ENCODE measurements at places on chromosomes 7 and 10.
A peak's percentile ranks its signal among the peaks of the same experiment; 100 is the strongest.

GRCh38 chr10:112095731-112096130, 87.8 kb downstream of the GPAM start:
- no peak for DNase-seq

DNA sequence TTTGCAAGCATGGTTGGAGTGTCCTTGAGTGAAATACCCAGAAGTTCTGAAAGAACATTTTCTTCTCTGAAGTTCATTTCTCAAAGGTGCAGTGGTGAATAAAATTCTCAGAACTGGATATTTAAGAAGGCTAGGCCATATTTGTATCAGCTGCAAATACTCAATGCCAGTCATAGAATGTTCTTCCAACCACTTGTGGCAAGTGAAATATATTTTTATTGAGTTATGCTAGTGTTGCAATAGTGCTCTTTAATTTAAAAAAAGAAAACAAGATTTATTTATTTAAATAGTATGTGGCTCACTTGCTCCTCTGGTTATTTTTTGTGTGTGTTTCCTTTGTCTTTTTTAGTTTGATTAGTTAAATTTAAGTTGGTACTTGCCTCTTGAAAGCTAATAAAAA, 64.5 kb downstream of the PALS2 start:
- no peak for DNase-seq

DNA sequence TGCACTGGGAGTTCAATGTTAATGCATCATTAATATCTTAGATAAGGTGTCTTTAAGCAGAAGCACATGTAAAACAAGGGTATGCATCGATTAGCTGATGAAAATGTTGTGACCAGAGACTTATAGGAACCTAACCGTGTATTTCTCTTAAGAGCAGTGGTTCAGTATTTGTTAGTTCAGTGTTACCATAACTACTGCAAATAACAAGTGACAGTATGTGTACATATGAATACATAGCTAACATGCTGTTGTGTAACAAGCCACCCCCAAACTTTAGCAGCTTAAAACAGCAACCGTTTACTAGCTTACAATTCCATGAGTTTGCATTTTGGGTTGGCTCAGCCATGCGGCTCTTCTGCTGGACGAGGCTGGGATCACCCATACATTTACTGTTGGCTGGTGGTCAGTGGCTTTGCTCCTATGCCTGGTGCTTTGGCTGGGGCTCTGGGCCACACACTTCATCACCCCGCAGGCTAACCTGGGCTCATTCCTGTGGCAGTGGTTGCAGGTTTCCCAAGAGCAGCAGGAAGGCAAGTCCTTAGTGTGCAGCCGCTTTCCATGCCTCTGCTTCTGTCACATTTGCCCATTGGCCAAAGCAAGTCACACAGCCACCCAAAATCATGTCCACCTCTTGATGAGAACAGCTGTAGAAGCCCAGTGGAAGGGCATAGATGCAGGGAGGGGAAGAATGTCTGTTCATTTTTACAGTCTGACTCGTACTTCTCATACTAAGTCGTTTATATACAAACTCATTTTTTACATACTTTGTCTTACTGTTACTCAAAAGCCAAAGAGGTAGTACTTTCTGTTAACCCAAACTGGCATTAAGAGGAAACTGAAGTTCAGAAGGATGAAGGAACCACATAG, 103.3 kb upstream of the GATA3 start:
- DNase-seq = no peak

- DNase-seq = no peak
These were observed 613.9 kb downstream of the TNS3 start for GRCh38 chr7:46968003-46968402.

DNA sequence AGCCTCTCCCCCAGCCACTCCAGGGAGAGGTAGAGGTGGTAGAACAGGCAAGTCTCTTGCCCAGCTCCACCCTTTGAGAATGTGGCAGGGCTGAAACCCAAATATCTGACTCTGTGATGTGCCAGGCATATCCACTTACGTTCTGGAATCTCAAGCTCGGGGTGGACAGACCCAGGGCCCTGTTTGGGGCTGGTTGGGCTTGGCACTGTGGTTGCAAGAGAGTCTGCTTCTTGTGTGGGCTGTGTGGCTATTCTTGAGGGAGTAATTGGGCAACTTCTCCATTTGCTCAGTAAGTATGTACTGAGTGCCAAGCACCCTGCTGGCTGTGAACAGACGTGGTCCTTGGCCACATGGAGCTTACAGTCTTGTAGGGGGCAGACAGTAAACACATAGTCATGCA, 4.7 kb downstream of the UBTD1 start:
- no peak for DNase-seq

DNA sequence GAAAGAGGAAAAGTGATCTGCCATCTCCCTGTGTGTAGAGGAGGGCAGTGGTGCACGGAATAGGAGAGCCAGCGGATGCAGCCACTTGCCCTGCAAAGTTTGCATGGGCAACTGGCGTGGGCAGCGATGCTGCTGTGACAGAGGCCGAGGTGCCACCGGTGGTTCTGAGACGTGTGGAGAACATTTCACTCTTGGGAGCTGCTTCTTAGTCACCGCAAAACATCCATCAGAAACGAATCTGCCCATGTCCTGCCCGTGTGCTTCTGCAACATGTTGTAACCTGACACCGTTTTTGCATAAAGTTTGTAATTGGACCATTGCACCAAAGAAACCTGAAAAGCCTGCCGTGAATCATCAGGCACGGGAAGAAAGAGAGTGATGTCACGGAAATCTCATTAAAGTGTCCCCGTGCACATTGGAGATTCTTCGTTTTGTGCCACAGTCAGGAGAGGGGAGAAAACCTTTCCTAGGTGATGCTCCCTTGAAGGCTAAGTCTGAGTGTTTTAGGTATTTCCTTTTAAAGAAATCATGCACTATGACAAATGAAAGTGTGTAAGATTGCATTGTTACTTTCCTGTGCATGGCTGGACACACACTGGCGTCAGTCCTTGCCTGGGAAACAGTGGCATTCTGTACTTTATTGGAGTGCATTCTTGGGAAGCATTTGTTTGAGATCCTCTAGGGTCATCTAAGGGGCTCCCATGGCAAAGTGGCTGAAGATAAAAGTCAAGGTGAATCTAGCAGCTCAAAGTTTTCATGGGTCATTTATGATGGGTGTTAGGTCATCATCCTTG, 302.6 kb downstream of the KLF6 start:
- no peak for DNase-seq

DNA sequence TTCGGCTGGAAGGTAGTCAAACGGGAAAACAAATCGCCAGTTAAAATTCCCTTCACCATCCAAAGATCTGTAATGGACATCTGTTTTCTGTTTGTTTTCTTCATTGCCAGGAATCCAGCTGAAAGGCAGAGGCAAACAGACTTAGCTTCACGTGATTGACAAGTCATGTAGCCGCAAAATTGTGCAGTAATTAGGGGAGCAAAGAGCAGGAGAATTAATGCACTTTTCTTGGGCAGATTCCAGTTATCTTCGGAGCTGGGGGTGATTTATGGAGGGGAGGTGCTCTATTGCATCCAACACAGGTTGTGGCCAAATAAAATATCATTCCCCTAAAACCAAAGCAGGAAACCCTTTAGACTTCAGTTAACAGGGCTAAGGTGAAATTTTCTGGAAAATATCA, 162.2 kb downstream of the MYOF start:
- DNase-seq = no peak

- no peak for DNase-seq
These were observed 43.0 kb downstream of the SLC25A40 start for GRCh38 chr7:87833130-87833529.

DNA sequence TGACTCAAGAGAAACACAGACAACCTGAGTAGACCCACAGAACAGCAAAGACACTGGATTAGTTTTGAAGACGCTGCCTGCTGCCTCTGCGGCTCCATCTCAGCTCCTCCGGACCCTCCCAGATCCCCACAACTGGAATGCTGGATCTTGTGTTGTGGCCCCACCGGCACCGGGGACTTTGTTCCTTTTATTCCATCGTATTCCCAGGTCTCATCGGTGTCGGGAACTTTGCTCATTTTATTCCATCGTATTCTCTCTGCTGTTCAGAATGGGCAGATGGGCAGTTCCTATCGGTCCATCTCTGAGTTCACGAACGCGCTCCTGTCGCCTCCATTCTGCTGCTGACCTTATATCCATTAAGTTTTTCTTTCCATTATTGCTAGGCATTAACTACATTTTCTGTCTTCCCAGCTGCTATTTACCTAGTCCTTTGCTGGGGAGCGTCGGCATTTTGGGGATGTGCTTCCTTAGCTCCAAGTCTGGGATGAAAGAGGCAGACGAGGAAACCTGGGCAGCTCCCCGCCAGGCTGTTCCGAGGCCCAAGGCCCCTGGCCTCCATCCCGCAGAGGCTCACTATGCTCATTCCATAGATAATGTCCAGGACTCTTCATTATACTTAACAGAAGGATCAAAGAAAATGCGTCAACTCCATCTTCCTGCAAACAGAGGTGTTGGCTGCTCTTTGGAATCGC, 192.4 kb downstream of the MAD1L1 start:
- no peak for DNase-seq

GRCh38 chr10:95260397-95260881, 30.4 kb downstream of the PDLIM1 start:
- no peak for DNase-seq

- DNase-seq = no peak
These were observed 9.3 kb downstream of the CRYGN start for GRCh38 chr7:151430391-151431205.

DNA sequence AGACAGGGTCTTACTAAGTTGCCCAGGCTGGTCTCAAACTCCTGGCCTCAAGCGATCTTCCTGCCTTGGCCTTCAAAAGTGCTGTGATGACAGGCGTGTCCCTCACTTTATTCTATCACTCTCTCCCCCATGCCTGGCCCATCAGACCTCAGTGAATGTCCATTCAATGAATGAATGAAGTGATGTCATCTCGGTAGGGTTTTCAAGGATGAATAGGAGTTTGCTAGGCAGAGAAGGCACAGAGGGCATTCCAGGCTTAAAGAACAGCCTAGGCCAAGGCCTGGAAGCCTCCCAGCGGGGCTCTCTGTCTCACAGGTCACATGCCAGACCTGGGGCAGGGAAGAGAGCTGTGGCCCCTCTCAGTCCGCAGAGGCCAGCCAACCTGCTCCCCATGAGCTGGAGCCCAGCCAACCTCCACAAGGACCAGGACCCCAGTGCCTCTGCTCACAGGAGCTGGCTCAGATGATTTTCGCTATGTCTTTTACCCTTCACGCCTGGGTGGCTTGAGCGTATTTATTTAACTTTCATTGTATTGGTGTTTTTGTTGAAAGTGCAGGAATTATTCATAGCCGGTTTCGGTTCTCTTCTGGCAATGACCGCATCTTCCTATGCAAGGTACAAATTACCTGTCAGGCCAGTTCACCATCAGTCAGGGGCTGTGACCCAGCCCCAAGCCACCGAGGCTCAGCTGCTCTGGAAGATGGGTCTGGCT, 11.8 kb upstream of the TNRC18 start:
- DNase-seq = no peak

DNA sequence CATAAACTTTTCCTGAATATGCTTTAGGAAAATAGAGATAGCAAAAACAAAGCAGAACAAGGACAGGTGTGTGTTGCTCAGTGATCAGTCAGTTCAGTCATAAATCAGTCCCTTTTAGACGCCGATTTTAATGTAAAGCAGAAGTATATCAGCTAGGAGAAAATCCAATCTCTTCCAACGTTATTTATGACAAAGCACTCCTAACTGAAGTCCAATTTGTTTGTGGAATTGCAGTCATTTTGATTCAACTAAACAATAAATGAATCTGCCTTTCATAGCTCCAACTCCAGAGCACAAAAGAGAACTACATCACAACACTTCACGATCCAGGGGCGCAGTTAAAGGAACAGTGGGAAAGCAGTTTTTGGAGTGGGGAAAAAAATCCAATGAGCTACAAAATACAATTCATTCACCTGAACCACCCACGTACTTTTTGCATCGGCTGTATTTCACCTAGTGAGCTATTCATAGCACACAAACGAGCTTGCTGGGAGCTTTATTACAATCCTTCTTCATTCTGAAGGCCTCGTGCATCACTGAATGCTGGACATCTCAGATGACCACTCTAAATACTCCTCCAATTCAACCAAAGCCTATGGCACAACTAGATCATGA, 151.3 kb downstream of the LRRN3 start:
- no peak for DNase-seq

- peak; percentile 27 for DNase-seq
These were observed 663 bp downstream of the HERPUD2 start for GRCh38 chr7:35694161-35694783.

- no peak for DNase-seq
These were observed 45.0 kb upstream of the IFRD1 start for GRCh38 chr7:112405286-112405685.

DNA sequence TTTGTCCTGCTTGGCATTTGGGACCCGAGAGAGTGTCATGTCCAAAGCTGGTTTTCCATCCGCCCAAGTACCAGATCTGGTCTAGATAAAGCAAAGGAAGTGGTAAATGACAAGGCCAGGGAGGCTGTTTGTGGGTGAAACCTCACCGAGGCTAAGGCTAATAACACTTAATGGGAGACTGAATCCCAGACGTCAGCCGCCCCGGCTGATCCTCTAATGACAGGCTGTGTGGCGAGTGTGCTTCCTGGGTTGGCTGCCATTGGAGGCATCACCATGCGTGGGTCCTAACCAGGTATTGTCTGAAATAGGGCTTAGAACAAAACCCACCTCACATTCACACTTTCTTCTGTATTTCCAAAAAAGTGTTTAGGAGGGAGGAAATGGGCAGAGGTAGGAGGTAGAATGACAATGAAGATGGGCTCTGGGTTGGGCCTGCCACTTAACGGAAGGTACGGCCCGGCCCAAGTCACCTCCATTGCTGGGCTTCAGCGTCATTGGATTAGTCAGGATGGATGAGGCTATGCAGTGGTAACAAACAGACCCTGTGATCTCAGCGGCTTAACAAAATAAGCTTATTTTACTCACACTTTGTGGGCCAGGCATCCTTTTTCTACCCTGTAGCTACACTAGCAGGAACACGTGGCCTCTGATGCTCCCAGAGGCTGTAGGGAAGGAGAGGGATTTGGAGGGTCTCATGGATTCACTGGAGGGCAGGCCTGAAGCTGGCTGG, 59.7 kb downstream of the PROSER2 start:
- no peak for DNase-seq

DNA sequence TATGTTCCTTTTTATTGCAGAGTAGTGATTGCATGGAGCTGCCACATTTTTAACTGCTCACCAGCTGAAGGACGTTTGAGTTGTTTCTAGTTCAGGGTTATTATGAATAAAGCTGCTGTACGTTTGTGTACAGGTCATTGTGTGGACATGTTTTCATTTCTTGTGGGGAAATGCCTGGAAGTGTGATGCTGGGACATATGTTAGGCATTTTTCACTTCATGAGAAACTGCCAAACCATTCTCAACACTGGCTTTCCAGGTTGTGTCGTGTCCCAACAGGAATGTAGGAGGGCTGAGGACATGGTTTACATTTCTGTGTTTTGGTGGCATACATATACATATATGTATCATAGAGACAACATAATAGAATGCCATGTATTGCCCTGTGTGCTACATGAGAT, 73.0 kb downstream of the NEURL1 start:
- DNase-seq = no peak

Data from cerebellar cortex (tissue), 1 donor.